ENCODE measurements at places on chromosomes 1 and 21. TPM values are rescaled to one million over a fixed set of nuclear protein-coding genes. Genes with fewer than 3 reads are reported as not detected.

The FTCD gene
- total RNA-seq, result 2.2 TPM

The TIE1 gene
- total RNA-seq, result 25.1 TPM

The TRABD2B gene
- 1.4 TPM for total RNA-seq

The NR5A2 gene
- 1.3 TPM for total RNA-seq

The ADAMTS4 gene
- 14.1 TPM for total RNA-seq

The BATF3 gene
- total RNA-seq, result 1.8 TPM

The NEGR1 gene
- total RNA-seq, result 9.7 TPM

The ADGRL4 gene
- 19.3 TPM for total RNA-seq

The SPATA46 gene
- total RNA-seq, result not detected

The TEKT2 gene
- not detected for total RNA-seq

The TOE1 gene
- 3.2 TPM for total RNA-seq

DNA sequence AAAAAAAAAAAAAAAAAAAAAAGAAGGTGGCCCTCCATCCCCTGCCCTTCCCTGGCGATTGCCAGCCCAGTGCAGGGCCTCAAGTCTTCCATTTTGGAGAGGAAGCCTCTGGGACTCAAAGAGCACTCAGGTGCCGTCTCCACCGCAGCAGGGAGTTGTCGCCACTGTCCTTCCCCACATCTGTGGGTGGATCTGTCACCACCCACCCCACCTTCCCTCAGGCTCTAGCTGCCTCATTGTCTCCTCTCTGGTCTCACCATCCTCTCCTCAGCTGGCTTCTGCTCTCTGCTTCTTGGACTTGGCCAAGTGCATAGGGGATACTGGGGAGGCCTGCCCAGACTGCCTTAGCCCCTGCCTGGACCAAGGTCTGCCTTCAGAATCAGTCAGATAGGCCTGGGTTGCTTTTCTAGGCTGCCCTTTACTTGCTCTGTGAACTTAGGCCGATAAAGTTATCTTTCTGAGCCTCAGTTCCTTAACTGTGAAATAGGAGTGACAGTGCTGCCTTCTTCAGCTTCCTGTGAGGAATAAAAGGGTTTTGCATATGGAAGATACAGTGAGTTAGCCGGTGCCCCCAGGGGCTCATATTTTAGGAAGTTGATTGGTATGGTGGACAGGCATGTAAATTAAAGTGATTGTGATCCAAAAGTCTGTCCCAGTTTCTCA, 15.8 kb downstream of the RCC1 start:
- no peak for DNase-seq

- DNase-seq, result no peak
Observed at GRCh38 chr1:156245451-156246232, 2.2 kb downstream of the PAQR6 start.

GRCh38 chr1:213750231-213751063, 237.3 kb upstream of the PROX1 start:
- DNase-seq, result no peak

DNA sequence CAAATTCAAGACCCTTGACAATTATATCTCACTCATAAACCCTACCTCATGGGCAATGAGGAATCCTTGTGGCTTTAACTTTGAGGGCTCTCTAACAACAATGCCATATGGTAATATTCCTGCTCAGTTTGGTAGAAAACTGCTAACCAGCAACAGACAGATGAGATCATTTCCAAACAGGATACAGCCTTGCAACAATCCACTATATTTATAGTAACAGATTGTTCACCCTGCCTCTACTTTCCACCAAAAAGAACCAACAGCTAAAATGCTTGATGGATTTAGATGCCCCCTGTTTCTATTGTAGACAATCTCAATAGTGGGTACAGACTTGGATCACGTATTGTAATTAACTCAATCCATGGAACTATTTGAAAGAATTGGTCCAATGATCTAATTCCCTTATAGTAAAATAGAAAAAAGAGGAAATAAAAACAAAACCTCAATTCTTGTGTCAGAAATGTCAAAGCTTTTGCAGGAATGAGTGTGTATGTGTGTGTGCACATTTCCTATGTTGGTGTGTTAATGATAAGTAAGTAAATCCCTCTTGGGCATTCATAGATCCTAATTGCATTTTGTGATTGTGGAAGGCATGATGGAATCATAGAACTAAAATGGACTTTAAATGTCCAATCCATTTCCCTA, 100.0 kb upstream of the EDEM3 start:
- no peak for DNase-seq

DNA sequence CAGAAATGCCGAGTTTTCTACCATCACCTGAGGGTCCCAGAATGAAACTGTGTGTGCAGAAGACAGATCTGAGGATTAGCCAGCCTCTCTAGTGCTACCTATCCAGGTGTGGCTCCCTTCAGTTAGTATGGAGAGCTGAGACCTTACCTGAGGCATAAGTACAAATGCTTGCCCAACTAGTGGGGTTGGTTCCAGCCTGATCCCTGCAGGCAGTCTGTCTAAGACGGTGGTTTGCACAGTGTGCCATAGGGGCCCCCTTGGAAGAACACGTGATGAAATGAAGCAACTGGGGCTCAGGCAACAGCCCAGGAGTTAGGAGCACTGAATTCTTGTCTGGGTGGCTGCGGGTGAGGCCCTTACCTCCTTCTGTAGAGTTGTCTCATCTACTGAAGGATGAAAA, 15.6 kb downstream of the S100A7A start:
- DNase-seq, result no peak

DNA sequence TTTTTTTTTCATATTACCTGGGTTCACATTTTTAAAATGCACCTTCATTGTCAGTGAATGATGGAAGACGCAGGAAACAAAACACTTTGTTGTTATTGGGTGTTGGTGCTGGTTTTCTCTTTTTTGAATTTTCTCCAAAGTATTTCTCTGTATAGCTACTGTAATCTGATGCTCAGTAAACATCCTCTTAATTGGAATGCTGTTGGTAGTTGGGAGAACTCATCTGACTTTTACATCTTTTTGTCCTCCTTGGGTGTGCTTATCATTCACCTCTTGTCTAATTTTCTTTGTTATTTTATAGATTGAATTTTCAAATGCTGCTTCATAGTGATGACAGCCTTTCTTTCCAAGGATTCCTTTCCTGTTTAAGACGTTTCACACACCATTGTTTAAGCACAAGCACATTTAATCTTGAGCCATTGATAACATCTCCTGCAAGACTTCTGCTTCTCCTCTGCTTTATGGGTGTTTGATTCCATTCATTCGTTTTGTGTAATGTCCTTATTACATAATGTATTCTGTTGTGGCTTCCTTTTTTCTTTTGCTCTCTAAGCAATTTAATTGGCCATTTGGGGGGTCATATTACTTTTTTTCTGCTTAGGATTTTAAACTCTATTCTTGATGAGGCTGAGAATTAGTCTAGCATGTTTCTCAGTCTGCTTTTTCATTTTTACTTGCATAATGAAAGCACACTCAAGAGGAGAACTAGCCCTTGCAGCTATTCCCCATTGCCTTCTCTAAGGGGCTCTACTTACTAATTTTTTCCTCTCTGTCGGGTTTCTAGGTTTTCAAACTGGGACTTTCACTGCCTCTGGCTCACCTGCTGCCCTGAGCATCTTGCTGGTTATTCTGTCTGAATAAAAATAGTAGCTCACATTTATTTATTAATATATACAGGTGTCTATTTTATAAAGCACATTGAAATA, 42.0 kb upstream of the CD34 start:
- DNase-seq, result no peak

DNA sequence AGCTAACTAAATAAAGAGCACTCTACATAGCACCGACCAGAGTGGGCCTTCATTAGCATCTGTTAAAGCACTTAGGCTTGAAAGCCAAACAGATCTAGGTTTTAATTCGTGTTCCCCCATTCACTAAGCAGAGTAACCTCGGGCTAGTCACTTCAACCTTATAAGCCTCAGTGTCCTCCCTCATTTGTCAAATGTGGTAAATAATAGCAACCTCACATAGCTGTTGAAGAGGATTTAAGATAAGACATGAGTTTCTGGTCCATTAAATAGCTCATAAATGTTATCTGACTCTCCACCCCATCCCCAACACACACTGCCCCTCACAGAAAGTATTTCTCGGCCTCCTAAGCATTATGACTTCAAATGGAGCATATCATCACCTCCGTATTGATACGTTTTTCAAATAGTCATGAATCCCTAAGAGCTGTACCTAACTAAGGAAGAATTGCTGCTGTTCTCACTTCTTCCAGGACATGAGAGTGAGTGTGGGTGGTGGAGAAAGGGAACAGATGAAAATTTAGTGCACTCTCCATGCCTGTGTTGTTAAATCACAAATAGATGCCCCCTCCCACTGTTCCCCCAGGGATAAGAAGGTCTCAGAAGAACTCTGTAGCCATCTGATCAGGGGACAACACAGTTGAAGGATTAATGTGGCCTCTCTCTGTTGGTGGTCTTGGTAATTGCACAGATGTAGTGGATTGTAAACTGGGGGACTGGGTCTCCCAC, 47.6 kb downstream of the PLPP3 start:
- DNase-seq, result no peak

GRCh38 chr1:53219711-53220110, 723 bp downstream of the CZIB start:
- DNase-seq, result no peak

- DNase-seq, result no peak
Observed at GRCh38 chr21:17775431-17776126, 43.6 kb downstream of the C21orf91 start.

- no peak for DNase-seq
Observed at GRCh38 chr1:42721926-42722325, 18.1 kb downstream of the CLDN19 start.

DNA sequence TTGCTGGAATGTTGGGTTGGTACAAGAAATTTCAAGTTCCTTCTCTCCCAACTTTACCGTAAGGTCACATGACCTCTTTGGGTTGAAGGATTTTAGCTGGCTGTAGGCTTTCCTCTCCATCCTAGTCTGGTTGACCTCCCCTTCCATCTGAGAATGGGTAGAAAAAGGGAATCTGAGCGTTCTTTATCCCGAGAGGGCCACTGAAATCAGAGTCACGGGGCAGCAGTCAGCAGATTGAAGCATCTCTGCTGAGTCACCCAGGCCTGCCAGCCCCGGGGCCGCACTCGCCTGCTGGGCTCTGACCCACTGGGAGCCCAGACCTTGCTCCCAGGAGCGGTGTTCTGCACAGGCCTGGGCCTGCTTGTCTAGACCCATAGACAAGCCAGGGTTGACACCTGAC, 31.0 kb downstream of the TMCC2 start:
- no peak for DNase-seq

GRCh38 chr21:38298832-38299231, 42.0 kb downstream of the KCNJ15 start:
- DNase-seq, result no peak

GRCh38 chr1:54403808-54404261, 2.4 kb downstream of the SSBP3 start:
- no peak for DNase-seq

DNA sequence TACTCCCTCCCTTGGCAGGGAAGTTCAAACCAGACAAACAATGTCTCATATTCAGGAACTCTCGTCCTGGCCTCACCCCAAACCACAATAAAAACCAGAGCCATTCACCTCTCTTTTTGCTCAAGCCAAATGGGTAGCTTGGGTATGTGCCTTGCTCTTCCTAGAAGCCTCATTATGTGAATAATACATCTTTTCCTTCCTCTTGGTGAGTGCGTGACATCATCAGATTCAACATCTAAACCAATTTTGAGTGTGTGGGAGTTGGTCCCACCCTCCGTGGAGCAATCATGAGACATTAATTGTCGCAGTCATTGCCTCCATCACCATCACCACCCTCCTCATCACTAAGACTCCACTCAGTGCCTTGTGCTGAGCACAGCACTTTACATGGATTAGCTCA, 482.9 kb downstream of the PTPRU start:
- no peak for DNase-seq

DNA sequence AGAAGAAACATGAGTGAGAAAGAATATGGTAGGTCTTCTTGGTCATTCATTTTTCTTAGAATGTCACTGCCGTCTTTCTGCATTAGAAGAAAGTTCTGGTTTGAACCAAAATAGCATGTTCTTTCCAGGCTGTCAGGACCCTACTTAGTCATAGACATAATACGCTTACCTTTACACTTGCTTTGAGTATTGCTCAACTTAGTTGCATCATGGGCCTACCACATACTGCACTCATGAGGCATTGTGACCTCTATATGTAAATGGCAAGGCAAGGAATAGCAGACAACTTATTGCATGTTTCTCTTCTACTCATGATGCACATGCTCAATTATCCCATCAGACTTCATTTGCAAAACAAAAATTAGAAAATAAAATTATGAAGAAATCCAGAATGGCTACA, 415.0 kb downstream of the HLX start:
- DNase-seq, result no peak

GRCh38 chr1:3799976-3800685, 3.8 kb upstream of the LRRC47 start:
- DNase-seq, result no peak

DNA sequence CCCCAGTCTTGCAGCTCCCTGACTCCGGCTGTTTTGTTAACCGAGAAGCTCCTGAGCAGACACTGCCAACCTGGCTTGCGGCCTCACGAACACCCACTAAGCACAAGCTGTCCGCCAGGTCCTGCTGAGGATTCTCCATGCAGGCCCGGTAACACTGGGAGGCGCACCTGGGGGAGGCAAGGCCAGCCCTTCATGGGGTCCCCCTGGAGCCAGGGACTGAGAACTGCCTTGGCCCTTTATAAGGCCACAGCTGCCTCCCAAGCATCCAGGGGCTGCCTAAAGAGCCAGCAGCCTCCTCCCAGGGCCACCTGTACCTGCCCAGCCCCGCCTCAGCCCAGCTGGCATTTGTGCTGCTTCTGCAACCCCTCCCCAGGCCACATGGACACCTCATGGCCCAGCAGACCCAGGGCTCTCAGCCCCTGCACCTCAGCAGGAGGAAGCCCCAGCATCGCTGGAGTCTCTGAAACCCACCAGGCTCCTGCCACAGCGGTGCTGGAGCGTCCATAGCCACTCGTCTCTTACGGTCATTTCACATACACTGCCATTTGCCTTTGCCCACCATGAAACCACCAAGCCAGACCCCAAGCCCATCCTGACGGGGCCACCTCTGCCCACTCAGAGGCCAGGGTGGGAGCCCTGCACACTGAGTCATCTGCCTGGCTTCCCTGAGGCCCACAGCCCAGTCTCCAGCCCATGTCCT, 82.5 kb downstream of the NPHP4 start:
- no peak for DNase-seq

DNA sequence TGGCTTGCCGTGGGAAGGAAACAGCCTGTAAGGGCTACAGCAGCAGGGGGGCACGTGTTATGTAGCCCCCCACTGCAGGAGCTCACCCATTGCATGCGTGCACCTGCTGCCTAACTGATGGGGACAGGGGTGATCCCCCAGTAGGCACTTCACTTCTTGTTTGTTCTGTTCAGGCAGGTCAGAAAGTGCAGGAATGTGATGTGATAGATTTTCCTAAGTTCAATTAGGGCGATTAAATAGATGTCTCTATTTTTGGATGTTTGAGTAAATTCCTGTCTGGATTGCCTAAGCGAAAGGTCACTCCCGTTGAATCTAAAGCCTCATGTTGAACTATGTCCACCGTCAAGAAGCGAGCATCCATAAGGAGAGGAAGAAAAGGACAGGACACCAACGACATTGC, 78.8 kb upstream of the LPGAT1 start:
- no peak for DNase-seq

- DNase-seq, result no peak
Observed at GRCh38 chr1:223540485-223541106, 124.9 kb downstream of the CAPN8 start.
